ENCODE measurements at places on chromosomes 2 and 18.

- no peak for DNase-seq
Measured at GRCh38 chr2:129103936-129104878, 785.5 kb upstream of the HS6ST1 start.

- peak; percentile 86 for DNase-seq
Measured at GRCh38 chr2:68828887-68829708, 42.1 kb downstream of the BMP10 start.

DNA sequence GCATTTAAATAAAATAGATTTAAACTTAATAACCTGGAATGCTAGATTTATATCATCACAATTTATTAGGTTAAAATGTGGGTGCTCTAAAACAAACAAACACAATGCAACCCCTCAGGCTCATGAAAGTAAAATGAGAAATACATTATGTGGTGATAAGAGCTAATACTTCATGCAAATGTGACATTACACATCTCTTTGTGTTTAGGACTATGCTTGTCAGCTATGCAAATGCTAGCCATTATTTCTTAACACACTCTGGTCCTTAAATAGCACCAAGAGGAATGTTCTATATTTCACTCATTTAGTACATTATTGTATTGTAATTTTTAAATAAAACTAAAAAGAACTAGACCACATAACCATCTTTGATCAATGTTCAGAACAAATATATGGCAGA is 627.6 kb downstream of the DPP10 start:
- DNase-seq, result no peak

DNA sequence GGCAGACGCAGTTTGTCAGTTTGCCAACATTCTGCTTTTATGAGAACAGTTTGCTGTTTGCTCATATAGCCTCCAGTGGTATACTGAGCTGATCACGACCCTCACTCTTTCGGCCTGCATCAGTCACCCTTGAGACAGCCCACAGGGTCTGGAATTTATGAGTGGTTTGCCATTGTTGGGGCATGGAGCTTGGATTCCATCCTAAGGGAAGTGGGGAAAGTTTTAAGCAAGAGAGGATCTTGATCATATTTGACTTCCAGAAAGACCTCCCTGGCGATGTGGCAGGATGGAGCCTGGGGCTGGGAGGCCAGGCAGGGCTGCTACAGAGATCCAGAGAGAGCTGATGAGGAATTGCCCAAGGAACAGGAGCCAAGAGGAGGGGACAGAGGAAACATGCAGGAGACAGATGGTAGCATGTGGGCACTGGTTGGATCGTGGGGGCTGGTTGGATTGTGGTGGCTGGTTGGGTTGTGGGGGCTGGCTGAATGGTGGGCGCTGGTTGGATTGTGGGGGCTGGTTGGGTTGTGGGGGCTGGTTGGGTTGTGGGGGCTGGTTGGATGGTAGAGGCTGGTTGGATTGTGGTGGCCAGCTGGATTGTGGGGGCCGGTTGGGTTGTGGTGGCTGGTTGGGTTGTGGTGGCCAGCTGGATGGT is 27.3 kb upstream of the GPR17 start:
- DNase-seq, result no peak

GRCh38 chr18:24268784-24269550 is 128.7 kb downstream of the OSBPL1A start:
- no peak for DNase-seq

DNA sequence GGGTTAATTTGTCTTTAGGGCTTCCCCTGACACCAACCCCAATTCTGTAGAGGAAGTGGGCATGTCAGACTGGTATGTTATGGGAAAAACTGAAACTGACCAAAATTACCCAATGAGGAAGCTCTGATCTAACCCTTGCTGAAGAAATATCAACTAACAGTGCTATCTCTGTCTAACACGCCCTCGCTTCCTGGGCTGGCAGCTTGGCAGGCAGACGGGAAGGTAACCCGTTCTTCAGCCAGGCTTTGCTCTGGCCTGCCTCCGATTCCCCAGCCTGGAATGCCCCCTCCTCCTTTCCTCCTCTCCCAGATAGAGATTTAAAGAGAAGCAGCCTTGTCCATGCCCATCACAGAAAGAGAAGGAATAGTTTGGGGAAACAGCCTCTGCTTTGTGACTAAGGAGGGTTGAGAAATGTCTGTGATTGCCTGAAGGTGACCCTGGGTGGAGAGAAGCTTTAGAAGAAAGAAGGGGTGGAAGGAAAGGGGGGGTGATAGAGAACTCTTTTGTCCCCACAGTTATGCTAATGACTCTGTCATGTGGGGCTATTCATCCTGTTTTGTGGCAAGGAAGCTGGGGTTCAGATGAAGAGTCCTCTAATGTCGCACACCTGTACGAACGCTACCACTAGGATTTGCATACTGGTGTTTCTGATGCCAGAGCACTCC is 15.4 kb downstream of the HK2 start:
- no peak for DNase-seq

DNA sequence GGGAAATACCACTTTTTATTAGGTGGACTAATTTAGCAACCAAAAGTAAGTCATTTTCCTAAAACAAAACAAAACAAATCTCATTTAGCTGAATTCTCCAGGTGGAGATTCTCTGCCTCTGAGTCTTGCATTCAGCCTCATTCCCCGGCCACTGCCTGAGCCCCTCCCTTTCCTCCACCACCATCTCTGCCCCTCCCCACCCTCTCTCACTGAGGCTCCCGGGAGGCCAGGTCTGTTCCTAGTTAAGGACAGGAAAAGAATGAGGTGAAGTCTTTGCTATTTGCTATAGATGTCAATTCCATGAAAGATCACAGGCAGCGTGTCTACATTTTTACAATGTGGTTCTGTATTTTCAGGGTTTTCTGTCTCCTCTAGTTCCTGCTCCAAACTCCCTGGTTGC is 83.0 kb upstream of the SOX11 start:
- DNase-seq, result no peak

GRCh38 chr2:101516823-101517690 is 42.1 kb upstream of the RFX8 start:
- DNase-seq, result no peak

GRCh38 chr2:120567128-120567527 is 168.5 kb upstream of the GLI2 start:
- DNase-seq, result no peak

DNA sequence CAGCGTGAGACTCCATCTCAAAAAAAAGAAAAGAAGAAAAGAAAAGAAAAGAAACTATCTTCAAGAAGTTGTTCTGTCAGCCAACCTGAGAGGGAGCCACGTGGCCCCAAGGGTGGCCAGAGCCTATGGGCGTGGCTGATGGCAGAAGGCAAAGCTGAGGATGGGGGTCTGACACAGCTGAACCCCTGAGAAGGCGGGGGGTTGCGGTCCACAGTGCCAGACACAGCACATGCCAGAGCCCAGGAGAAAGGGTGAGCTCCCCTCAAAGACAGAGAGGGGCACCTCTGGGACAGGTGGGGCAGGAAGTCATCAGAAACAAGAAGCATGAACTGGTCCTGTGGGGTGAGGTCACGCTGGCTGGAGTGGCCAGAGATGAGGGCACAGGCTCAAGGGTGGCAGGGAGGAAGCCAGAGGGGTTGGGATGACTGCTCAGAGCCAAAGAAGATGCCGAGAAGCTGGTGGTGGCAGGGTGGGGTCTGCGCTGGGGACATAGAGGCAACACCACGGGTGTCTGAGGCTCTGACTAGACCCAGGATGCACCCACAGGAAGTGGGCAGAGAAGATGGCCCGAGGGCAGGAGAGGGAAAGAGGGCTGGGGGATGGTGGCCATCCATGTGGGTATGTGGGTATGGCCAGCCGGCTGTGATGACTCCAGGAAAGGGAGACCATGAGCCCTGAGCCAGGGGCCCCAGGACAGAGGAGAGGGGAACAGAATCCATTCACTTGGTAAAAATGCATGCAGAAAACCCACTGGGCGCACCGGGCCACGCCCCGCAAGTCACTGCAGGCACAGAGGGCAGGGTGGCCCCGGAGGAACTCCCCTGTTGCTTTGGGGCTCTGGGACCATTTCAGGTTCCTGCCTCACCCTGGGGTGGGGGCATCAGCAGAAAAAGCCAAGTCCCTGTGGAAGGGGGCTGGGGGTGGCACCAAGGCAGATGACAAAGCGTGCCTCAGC is 8.4 kb downstream of the KIF1A start:
- DNase-seq, result no peak

GRCh38 chr2:28904295-28904694 is 9.8 kb downstream of the WDR43 start:
- DNase-seq, result no peak

DNA sequence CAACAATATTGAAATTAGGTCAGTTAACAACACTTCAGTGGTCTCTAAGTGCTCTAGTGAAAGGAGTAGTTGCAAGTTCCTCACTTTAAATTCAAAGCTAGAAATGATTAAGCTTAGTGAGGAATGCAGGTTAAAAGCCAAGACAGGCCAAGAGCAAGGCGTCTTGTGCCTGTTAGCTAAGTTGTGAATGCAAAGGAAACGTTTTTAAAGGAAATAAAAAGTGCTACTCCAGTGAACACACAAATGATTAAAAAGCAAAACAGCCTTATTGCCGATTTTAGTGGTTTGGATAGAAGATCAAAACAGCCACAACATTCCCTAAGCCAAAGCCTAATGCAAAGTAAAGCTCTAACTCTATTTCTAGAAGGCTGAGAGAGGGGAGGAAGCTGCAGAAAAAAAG is 44.7 kb downstream of the ANTXR1 start:
- DNase-seq, result no peak

DNA sequence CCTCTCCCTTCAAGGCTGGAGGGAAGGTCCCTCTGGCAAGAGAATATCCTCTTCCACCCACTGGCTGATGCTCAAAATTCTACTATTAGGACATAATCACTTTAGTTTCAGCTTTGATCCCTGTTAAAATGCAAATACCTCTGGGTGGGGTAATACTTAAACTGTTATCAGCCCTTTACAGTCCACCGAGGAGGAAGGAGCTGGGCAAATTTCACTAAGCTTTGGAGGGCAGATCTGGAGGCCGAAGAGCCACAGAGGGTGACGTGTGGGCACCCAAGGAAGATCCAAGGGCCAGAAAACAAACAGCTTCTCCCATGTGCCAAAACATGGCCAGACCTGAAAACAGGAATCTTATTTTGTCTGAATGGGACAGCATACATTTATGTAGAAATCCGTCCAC is 74.6 kb upstream of the BCL11A start:
- DNase-seq, result no peak

- no peak for DNase-seq
Measured at GRCh38 chr2:26715528-26716270, 23.2 kb downstream of the KCNK3 start.

DNA sequence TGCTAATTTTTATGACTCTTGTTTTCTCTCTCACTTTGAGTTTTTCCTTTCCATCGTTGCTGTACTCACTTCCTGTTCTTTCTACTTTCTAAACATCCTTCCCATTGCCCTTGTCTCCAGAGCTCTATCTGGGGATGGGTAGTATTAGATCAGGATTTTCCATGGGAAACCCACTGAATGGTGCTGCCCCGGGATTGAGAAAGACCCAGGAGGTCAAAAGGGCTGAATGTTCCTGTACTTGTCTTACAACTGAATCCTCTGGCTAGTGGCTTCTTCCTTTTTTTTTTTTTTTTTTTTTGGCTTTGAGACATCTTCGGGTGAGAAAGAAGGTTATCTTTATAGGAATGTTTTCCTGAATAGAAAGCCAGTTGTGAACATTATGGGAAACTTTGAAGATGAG is 364.8 kb upstream of the SLC14A2 start:
- no peak for DNase-seq

- no peak for DNase-seq
Measured at GRCh38 chr2:148534416-148535204, 109.9 kb upstream of the EPC2 start.

- DNase-seq, result no peak
Measured at GRCh38 chr2:41896186-41896846, 151.5 kb upstream of the PKDCC start.

GRCh38 chr2:165660361-165660760 is 133.7 kb downstream of the GALNT3 start:
- DNase-seq, result no peak

DNA sequence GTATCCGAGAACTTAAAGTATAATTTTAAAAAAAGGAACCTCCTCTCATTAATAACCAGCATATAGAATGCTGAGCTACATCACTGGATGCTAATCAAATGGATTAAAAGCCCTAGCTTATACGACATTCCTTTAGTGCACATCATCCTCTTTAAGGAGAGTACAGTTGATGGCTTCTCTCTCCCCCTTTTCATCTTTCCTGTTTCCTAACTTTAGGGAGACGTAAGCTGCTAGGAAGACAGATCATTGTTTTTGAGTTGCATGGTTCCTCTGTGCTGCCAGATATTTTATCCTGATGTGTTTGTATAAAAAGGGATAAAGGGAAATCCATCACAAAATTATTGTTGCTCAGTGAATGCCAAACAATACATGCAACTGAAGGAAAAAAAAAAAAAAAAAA is 94.2 kb downstream of the SLC8A1 start:
- DNase-seq, result no peak

DNA sequence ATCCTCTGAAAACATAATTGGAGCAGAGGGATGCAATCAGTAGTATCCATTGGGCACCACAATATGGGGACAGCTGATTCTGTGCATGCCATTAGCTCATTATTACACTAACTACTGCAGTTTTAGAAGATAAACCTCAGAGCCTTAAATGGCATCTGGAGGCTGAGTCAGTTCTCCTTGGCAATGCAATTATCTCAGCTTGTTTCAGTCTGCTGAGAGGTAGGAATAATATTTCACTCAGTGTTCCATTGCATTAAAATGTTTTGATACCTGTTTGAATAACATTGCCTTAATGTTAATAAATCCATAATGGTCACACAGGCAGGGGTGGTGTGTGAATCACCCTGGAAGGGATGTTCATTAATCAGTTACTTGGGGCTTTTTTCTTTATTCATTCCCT is 309.6 kb downstream of the LRRTM1 start:
- no peak for DNase-seq

GRCh38 chr2:207236156-207236935 is 70.6 kb upstream of the KLF7 start:
- no peak for DNase-seq

GRCh38 chr18:31396796-31397612 is 20.4 kb downstream of the DSG4 start:
- no peak for DNase-seq

- no peak for DNase-seq
Measured at GRCh38 chr2:26598996-26599373, 42.2 kb downstream of the CIB4 start.

DNA sequence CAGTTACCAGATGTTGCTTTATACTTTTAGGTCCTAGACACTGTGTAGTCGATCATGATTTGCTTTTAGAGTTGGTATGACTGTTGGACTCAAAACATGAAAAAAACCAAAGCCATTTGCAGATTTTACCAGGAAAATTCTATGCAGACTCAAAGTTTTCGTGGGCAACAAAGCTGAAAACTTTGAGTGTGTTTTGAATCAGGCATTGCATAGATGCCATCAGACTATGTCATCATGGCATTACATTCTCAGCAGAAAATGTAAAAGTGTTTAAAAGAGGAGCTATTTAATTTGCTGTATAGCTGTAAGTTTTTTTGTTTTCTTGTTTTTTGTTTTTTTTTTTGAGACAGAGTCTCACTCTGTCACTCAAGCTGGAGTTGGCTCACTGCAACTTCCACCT is 43.5 kb upstream of the ELAC1 start:
- DNase-seq, result no peak

Data from C1 segment of cervical spinal cord (tissue), 14 donors.